ENCODE measurements at places on chromosomes 2 and 18.

- DNase-seq = no peak
These were observed 363.8 kb downstream of the LRP1B start for GRCh38 chr2:141767051-141767450.

- DNase-seq = no peak
These were observed 232.8 kb downstream of the CCDC85A start for GRCh38 chr2:56416500-56417176.

- no peak for DNase-seq
These were observed 35.4 kb downstream of the ZNF804A start for GRCh38 chr2:184633726-184634125.

DNA sequence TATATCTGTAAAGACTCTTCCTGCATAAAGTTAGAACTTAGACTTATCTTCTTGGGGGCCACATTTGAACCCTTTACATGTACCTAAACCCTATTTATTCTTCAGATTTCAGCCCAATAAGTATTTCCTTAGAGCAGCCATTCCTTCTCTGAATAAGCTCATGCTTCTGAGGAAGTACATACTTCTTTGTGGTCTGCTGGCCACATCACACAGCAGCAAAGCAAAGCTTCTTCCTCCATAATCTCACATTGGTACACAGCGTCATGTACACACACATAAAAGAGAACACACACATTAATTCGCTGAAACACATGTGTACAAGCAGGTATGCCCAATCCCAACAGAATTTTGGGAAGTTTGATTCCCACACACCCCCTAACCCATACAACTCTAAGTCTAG, 331.0 kb downstream of the CDH2 start:
- DNase-seq = no peak

DNA sequence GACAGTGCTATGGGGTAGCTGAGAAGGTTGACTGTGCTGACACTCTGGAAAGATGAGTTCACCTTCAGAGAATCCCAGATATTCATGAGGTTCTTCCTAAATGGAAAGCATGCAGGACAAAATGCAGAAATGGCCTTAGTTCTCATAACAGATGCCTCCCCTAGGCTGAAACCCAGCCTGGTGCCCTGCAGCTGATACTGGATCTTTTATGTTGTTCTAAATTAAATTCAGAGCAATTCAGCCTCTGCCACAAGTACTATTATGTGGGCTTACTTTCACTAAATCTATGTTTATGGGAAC, 172.0 kb upstream of the SERPINE2 start:
- DNase-seq = no peak

GRCh38 chr2:68974946-68975665, 670 bp downstream of the GKN1 start:
- no peak for DNase-seq

GRCh38 chr2:1586923-1587840, 157.1 kb downstream of the PXDN start:
- no peak for DNase-seq

DNA sequence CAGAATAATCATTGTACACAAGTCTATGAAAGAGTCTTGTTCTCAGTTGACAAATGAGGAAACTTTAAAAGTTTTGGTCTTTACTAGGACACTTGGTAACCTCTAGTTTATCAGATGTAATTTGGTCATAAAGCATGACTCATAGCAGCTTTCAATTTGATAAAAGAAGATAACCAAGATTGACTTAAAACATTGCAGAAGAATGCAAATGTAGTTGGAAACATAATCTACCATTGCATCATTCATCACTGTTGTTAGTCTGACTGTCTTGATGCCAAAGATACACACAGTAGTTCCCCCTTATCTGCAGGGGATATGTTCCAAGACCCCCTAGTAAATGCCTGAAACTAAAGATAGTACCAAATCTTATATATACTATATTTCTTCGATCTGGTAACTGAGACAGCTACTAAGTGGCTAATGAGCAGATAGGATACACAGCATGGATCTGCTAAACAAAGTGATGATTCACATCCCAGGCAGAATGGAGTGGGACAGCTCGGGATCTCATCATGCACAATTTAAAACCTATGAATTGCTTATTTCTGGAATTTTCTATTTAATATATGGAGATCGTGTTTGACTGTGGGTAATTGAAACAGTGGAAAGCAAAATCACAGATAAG, 131.4 kb upstream of the CCDC68 start:
- no peak for DNase-seq
